ENCODE measurements at places on chromosomes 2 and 18.

DNA sequence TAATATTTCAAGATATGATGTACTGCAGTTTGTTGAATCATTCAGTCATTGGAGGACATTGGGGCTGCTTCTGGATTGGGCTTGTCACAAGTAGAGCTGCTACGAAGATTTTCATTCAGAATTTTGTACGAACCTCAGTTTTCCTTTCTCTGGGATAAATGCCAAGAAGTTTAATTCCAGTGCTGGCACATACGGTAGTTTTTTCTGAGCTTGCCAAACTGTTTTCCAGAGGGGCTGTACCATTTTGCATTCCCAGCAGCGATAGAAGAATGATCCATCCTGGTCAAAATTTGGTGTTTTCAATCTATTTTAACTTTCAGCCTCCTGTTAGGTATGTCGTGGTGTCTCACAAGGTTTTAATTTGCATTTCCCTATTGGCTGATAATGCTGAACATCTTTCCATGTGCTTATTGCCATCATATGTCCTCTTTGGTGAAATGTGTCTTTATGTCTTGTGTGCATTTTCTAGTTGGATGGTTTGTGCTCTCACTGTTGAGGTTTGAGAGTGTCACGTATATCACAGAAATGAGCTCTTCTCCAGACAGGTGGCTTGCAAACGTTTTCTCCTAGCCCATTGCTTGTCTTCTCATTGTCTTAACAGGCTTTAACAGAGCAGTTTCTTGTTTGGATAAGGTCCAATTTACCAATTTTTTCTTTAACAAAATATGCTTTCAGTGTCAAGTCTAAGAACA lies 612.6 kb downstream of the GALR1 start:
- no peak for DNase-seq

DNA sequence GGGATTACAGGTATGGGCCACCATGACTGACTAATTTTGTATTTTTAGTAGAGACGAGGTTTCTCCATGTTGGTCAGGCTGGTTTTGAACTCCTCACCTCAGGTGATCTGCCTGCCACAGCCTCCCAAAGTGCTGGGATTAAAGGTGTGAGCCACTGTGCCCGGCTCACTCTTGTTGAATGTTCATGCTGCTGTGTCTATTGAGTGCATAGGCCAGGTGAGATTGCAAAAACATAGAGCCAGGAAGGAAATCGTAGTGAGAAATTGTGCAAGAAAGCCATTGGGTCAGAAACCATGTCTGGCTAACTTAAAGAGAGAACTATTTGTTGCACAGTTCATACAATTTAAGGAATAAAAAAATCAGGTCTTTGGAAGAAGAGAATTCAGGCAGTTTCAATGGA lies 45.5 kb upstream of the FZD5 start:
- DNase-seq, result no peak

DNA sequence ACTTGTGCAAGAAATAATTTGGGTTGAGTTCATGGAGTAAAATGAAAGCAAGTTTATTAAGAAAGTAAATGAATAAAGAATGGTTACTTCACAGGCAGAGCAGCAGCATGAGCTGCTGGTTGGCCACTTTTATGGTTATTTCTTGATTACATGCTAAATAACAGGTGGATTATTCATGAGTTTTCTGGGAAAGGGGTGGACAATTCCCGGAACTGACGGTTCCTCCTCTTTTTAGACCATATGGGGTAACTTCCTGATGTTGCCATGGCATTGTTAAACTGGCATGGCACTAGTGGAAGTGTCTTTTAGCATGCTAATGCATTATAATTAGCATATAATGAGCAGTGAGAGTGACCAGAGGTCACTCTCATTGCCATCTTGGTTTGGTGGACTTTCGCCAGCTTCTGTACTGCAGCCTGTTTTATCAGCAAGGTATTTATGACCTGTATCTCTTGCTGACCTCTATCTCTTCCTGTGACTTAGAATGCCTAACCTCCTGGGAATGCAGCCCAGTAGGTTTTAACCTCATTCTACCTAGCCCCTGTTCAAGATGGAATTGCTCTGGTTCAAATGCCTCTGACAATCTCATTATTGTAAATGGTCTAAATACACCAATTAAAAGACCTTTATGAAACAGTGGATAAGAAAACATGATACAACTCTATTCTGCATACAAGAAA lies 114.1 kb upstream of the FIGN start:
- DNase-seq, result no peak

DNA sequence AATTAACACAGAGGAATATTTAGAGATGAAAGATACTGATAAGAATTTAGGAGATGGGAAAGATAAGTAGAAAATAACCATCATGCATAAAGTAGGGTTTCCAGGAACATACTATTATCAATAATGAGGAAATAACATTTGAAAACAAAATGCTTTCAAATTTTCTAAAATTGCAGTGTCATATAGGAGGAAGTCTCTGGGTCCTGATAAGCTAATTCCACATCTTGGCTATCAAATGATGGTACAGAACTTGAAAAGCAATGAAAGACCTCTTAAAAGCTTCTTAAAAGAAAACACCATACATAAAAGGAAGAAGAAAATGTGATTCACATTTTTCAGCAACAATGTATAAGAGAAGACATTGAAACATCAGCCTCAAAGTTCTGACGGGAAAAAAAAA lies 1024.8 kb downstream of the TSN start:
- DNase-seq, result no peak

DNA sequence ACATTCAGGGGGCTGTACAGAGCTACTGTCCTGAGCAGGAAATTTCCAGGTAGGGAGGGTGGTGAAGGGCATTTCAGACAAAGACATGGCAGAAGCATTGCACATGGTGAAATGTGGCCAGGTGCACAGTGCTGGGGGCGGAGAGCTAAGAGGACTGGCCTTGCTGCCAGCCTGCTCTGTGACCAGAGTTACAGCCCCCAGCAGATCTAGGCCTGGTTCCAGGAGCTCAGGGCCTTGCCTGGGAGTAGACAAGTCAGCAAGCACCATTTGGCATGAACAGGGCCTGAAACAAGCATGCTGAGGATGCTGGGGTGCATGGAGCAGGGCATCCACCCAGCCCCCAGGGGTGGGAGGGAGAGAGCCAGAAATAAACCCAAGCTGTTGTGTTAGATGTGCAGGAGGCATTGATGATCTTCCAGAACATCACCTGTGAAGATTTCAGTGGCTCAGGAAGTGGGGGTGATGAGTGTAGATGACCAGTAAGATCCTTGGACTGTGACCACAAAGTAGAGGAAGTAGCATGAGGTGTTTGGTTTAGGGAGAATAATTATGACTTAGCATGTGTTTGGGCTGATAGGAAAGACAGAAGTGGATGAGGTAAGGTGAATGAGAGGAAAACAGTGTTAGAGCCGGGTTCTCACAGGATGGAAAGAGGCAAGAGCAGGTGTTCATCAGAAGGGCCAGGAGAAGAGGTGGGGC lies 61.1 kb downstream of the COA5 start:
- peak; percentile 64 for DNase-seq

GRCh38 chr18:78904179-78904531 lies 75.5 kb upstream of the SALL3 start:
- DNase-seq, result no peak

- no peak for DNase-seq
Observed at GRCh38 chr2:207434306-207434705, 95.5 kb upstream of the CREB1 start.

DNA sequence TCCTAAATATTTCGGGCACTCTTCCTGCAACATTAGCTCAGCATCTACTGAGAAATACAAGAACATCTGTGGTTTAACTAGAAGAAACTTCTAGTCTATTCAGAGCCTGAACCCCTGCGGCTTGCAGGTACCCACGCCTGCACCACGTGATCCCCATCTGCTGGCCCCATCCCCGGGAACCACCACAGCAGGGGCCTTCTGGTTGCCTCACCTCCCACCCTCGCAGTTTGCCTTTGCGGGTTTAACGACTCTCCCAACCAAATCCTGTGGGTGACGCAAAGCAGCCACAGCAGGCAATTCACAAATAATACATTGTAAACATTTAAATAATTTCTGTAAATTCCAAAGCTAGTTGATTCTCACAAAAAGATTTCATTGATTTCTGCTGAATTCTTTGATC lies 90.2 kb upstream of the TMEM18 start:
- DNase-seq, result no peak

DNA sequence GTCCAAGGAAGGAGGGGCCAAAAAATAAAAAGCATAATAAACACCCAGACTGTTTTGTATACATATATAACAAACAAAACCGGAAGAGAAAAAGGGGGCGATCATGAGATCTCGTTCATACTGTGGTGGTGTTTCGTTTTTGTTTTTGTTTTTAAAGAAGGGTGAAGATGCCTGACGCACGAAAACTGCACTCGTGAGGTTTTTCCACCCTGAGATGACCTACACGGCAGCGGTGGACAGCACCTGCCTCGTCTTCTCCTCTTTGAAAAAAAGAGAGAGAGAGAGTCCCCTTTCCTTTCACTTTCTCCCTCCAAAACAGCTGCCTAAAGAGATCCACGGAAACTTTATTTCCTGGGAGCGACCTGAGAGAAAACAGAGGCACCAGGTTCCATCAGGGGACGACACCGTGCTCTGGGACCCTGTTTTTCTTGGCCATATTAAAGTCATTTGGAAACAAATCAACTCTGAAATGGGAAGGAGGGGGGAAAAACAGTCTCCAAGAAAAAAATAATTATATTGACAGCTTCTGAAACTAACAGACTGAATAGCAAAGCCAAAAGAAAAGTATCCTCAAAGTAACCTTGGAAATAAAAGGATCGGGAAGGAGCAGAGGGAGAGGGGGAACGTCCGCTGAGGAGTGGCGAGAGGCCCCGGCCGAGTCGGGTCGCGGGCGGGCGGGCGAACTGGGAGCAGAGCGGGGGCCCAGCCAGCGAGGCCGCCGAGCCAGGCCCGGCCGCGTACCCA lies 3.5 kb downstream of the POU3F3 start:
- no peak for DNase-seq

- no peak for DNase-seq
Observed at GRCh38 chr2:108959401-108959800, 29.6 kb downstream of the EDAR start.

- no peak for DNase-seq
Observed at GRCh38 chr2:207144173-207144785, 21.5 kb downstream of the KLF7 start.

GRCh38 chr18:7681298-7681697 lies 114.2 kb downstream of the PTPRM start:
- no peak for DNase-seq

GRCh38 chr18:48623468-48624235 lies 84.8 kb downstream of the CTIF start:
- DNase-seq, result no peak

- DNase-seq, result peak; percentile 1
Observed at GRCh38 chr2:21754164-21754788, 630.5 kb downstream of the TDRD15 start.

DNA sequence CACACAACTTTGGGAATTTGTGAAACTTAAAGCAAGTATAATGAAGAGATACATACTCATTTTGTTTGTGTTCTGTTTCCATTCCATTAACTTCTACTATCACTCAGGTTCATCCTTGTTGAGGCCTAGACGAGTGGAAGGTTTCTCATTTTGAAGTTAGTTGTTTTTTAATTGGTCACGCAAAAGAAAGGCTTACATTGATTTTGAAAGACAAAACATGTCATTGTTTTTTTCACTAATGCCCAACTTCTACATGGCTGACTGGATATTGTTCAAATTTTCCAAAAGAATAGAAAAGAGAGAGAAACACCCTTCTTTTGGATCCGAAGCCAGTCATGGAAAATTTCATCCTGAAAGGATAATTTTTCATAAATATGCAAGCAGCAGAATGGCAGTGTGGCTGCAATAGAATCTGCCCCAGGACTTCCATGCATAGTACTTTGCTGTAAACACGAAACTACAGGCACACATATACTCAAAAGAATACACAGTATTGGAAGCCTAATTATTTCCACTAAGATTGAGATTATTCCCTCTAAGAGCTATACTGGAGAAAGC lies 27.4 kb downstream of the PRKCE start:
- no peak for DNase-seq

DNA sequence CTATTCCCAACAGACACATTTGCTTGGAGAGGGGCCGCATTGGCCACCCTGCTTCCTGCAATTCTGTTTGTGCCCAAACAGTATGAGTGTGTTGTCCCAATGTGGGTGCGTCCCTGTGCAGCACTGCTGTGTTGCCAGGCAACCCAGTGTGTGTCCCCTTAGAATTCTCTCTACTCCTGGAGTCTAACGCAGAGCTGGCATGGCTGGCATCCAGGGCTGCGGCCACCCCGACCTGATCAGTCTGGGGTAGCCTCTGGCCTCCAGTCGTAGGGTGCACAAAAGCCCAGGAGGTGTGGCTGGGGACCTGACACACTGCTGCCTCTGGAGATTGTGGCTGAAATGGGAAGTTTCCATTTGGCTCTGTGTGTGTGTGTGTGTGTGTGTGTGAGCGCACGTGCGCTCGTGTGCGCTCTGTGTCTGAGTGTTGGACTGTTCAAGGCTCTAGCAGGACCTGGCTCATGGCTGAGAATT lies 48.0 kb downstream of the TEX44 start:
- DNase-seq, result no peak

DNA sequence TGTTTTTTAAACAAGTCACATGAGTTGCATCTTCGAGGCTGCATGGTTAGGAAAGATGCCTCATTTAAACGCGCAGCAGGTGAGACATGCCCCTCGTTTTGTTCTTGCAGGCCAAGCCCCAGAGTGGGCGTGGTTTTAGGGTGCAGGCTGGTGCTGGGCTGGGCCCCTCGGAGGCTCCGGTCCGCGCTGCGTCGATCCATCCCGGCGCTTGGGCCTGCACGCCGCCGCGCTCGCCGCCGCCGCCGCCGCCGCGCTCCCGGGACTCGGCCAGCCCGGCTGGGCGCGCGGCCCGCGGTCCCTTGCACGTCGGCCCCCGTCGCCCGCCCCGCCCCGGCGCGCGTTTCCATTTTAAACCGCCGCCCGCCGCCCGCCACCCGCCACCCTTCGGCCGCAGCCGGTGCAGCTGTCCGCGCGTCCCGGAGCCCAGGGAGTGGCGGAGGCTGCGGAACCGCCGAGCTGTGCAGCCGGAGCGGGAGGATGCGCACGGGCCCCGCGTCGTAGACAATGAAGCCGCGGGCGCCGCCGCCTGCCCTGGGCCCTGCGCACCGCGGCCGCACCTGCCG lies 175.5 kb downstream of the AGAP1 start:
- no peak for DNase-seq

GRCh38 chr18:685438-685837 lies 27.0 kb downstream of the ENOSF1 start:
- no peak for DNase-seq

DNA sequence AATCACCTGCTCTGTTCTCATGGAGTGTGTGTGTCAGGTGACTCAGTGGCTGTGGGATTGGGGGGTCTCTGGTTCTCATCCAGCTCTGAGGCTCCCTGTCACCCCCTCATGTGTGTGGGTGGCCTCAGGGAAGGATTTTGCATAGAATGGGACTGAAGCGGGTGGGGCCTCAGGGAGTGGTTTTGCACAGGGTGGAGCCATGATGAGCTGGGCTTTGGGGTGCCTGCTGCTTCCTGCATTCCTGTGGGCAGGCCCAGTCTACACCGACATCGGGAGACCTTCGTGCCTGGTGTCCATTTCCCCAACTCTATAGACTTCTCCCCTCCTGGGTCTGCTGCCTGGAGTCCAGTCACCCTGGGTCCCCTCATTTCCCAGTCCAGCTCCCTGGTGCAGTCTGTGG lies 59.7 kb downstream of the VAPA start:
- no peak for DNase-seq

All from OCI-LY7 (cell line).